MCF 10A (cell line): ENCODE measurements at places on chromosomes 2 and 18.

GRCh38 chr2:64525317-64525613 lies 1.1 kb downstream of the AFTPH start:
- H3K27me3 ChIP-seq = no peaks in the 10 kb centered on the region
- H3K27ac ChIP-seq = peak overlapping the region; percentile 94
- DNase-seq = peak; percentile 25
- peaks cover 6% of the 10 kb centered on the region for H3K36me3 ChIP-seq
- peak overlapping the region; percentile 83 for H3K4me3 ChIP-seq
- peaks cover 11% of the 10 kb centered on the region for H3K4me1 ChIP-seq

- no peaks in the 10 kb centered on the region for H3K36me3 ChIP-seq
- no peak overlapping the region for H3K4me3 ChIP-seq
- H3K4me1 ChIP-seq = peaks cover 17% of the 10 kb centered on the region
- no peak overlapping the region for H3K27ac ChIP-seq
- DNase-seq = no peak
Observed at GRCh38 chr2:9779596-9780264, 63.5 kb upstream of the TAF1B start.

DNA sequence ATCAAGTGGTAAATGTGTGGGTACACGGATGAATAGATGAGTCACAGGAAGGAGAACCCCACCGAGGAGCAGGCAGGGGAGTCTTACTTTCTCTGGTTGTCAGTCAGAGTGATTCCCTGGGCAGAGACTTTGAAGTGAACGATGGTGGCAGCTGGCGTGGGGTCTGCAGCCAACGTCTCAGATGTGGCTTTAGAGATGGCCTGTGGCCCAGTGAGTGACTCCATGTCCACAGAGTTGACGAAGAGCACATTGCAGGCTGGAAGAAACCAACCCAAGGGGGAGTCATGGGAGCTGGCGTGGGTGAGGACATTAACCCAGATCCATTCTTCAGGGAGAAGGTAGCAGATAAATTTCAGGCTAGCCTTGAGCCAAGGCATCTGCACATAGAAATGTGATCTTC lies 193.1 kb downstream of the TNS1 start:
- no peaks in the 10 kb centered on the region for H3K27me3 ChIP-seq
- H3K4me1 ChIP-seq = peaks cover 7% of the 10 kb centered on the region
- no peak overlapping the region for H3K27ac ChIP-seq
- peaks cover 5% of the 10 kb centered on the region for H3K36me3 ChIP-seq
- H3K4me3 ChIP-seq = no peak overlapping the region

- H3K27me3 ChIP-seq = no peaks in the 10 kb centered on the region
- no peak overlapping the region for H3K27ac ChIP-seq
- no peaks in the 10 kb centered on the region for H3K36me3 ChIP-seq
- no peak overlapping the region for H3K4me3 ChIP-seq
- no peak for DNase-seq
Observed at GRCh38 chr18:21289827-21290226, 47.8 kb downstream of the GREB1L start.

DNA sequence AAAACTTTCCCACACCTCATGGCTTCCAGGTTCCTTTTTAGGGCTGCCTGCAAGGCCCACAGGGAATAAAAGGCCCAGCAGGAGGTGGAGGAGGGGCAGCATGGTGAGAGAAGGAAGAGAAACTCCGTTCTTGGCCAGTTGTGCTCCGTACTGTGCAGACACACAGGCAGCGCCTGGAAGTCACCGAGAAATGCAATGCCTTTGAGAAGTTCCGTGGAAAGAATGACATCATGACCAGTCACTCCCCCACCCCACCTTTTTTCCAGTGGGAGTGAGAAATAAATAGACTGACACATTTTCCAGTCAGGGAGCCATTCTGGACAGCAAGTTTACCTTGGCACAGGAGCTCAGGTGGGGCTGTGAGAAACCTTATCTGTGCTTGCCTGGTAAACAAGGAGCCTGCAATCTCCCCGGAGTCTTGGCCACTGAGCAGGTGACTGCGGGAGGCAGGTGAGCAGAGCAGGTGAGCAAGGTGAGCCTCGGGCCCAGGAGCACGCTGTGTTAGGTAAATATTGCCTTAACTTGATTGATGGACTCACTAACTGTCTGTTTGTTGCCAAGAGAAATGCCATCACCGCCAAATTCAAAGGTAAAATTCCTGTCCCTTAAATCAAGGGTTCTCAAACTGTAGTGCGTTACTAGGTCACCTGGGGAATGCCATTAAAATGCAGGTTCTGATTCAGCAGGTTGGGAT lies 13.5 kb upstream of the LBH start:
- H3K27ac ChIP-seq = no peak overlapping the region
- H3K27me3 ChIP-seq = no peaks in the 10 kb centered on the region

DNA sequence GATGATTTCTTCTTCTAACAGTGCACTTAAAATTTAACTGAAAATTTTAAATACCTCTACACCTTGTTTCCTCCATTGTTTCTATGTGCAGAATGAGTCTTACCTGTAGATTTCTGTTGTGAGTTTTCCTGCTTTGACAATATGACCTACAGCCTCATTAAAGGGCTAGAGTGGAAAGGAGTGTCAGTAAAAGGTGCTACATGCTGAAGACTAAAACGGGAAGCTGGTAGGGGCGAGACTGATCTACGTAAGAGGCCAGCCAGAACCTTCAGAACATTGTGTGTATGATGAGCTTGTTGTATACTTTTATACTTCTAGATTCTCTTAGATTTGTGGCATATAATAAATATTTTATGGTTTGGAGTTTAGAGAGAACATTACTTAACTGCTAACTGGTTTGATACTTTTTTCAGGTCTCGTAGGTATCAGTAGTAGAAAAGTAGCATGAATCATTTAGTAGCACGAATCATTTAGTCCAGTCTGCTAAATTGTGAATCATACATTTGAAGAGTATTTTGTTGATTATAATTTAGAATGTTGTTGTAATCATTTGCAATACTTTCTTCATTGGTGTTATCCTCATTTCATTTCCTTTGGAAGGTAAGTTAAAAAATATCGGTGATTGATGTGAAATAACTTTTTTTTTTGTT lies 14.3 kb downstream of the INSIG2 start:
- peak overlapping the region; percentile 61 for H3K27ac ChIP-seq
- H3K4me1 ChIP-seq = peaks cover 27% of the 10 kb centered on the region
- peak overlapping the region; percentile 19 for H3K4me3 ChIP-seq
- peak; percentile 30 for DNase-seq
- H3K36me3 ChIP-seq = peaks cover 33% of the 10 kb centered on the region
- H3K27me3 ChIP-seq = no peaks in the 10 kb centered on the region

GRCh38 chr2:74618410-74619083 lies 29.6 kb downstream of the M1AP start:
- H3K4me3 ChIP-seq = no peak overlapping the region
- peaks cover 54% of the 10 kb centered on the region for H3K27me3 ChIP-seq
- no peaks in the 10 kb centered on the region for H3K4me1 ChIP-seq
- no peaks in the 10 kb centered on the region for H3K36me3 ChIP-seq

- H3K4me3 ChIP-seq = no peak overlapping the region
- no peak overlapping the region for H3K27ac ChIP-seq
- H3K27me3 ChIP-seq = no peaks in the 10 kb centered on the region
- DNase-seq = no peak
- no peaks in the 10 kb centered on the region for H3K36me3 ChIP-seq
Observed at GRCh38 chr2:41137031-41137430, 685.1 kb upstream of the SLC8A1 start.

DNA sequence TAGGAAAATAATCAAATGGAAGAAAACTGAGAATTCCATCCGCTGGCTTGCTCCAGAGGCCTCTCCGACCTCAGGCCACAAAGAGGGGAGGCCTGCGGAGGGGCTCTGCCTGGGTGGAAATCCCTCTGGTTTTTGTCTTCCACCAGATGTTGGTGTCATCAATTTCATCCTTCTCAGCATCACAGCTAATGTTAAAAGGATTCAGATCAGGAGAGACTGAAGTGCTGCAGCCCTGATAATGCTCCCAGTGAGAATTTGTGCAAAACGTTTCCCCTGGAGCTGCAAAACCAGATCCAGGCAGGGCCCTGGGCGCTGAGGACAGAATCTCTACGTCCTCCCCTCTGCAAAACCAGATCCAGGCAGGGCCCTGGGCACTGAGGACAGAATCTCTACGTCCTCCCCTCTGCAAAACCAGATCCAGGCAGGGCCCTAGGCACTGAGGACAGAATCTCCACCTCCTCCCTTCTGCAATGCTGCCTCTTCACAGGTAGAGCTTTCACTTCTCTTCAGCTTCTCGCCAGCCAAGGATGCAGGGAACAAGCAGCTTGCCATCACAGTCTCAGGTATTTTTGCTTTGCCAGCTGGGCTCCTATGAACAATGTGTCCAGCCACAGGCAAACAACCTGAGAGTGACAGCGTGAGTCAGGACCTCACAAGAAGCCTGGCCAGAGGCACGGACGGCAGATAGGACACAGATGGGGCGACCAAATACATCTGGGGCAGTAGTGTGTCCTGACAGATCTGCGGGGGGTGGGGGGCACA lies 81.2 kb downstream of the TMEM18 start:
- peaks cover 8% of the 10 kb centered on the region for H3K36me3 ChIP-seq
- no peaks in the 10 kb centered on the region for H3K27me3 ChIP-seq
- no peaks in the 10 kb centered on the region for H3K4me1 ChIP-seq

- no peaks in the 10 kb centered on the region for H3K4me1 ChIP-seq
- H3K27ac ChIP-seq = no peak overlapping the region
- no peak for DNase-seq
- H3K27me3 ChIP-seq = no peaks in the 10 kb centered on the region
- H3K4me3 ChIP-seq = no peak overlapping the region
- H3K36me3 ChIP-seq = no peaks in the 10 kb centered on the region
Observed at GRCh38 chr2:147760984-147761383, 83.8 kb upstream of the ACVR2A start.

- no peak overlapping the region for H3K27ac ChIP-seq
- peaks cover 18% of the 10 kb centered on the region for H3K4me1 ChIP-seq
- peak; percentile 4 for DNase-seq
- no peak overlapping the region for H3K4me3 ChIP-seq
Observed at GRCh38 chr2:138536302-138536701, 34.7 kb downstream of the SPOPL start.

DNA sequence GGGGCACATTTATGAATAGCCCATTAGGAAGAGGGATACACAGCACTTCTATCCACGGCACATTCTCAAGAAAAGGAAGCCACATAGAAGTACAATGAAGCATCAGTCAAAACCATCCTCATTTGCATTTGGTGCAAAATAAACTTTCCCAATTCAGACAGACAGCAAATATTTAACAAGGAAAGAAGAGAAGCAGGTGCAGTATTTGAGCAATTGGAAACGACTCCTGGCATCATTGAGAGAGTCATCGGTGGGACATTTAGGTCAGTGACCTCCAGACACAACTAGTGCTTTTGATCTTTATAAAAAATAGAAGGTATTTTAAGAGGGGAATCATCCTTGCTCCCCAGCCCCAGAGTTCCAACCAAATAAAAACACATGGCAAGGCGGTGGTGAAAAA lies 118.0 kb downstream of the MREG start:
- peaks cover 19% of the 10 kb centered on the region for H3K4me1 ChIP-seq
- no peaks in the 10 kb centered on the region for H3K36me3 ChIP-seq
- DNase-seq = no peak
- H3K4me3 ChIP-seq = no peak overlapping the region
- no peaks in the 10 kb centered on the region for H3K27me3 ChIP-seq
- H3K27ac ChIP-seq = no peak overlapping the region

- H3K27ac ChIP-seq = no peak overlapping the region
- peak; percentile 54 for DNase-seq
- H3K4me1 ChIP-seq = peaks cover 11% of the 10 kb centered on the region
- no peaks in the 10 kb centered on the region for H3K27me3 ChIP-seq
- H3K36me3 ChIP-seq = no peaks in the 10 kb centered on the region
- H3K4me3 ChIP-seq = no peak overlapping the region
Observed at GRCh38 chr2:86393521-86394491, 47.4 kb upstream of the KDM3A start.

DNA sequence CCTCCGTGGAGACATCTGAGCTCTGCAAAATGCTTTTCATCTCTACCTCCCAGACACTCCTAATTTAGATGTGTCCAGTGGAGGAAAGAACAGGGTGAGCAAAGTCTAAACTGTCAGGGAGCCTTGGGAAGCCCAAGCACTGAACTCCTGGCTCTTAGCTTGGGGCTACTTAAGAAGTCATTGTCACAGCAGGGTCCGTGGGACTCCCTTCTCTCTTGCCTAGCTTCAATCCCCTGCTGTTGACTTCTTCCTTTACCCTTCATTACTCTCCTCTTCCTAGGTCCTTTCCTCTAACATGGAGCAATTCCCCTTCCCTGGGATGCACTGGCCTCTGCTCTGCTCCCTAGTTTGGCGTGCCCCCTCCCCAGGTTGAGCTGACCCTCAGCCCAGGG lies 3.4 kb downstream of the OSR1 start:
- no peak overlapping the region for H3K27ac ChIP-seq
- DNase-seq = no peak
- no peak overlapping the region for H3K4me3 ChIP-seq
- no peaks in the 10 kb centered on the region for H3K27me3 ChIP-seq
- H3K36me3 ChIP-seq = no peaks in the 10 kb centered on the region

- DNase-seq = no peak
- H3K4me1 ChIP-seq = no peaks in the 10 kb centered on the region
- H3K27me3 ChIP-seq = peaks cover 50% of the 10 kb centered on the region
- no peaks in the 10 kb centered on the region for H3K36me3 ChIP-seq
Observed at GRCh38 chr2:30775833-30776232, 31.4 kb downstream of the CAPN13 start.

GRCh38 chr2:71530641-71531332 lies 77.4 kb downstream of the DYSF start:
- peaks cover 28% of the 10 kb centered on the region for H3K27me3 ChIP-seq
- H3K4me1 ChIP-seq = peaks cover 4% of the 10 kb centered on the region

- no peaks in the 10 kb centered on the region for H3K4me1 ChIP-seq
- no peak overlapping the region for H3K4me3 ChIP-seq
- H3K27me3 ChIP-seq = no peaks in the 10 kb centered on the region
- H3K27ac ChIP-seq = no peak overlapping the region
- H3K36me3 ChIP-seq = peaks cover 48% of the 10 kb centered on the region
Observed at GRCh38 chr18:13126966-13127598, 91.5 kb upstream of the LDLRAD4 start.

DNA sequence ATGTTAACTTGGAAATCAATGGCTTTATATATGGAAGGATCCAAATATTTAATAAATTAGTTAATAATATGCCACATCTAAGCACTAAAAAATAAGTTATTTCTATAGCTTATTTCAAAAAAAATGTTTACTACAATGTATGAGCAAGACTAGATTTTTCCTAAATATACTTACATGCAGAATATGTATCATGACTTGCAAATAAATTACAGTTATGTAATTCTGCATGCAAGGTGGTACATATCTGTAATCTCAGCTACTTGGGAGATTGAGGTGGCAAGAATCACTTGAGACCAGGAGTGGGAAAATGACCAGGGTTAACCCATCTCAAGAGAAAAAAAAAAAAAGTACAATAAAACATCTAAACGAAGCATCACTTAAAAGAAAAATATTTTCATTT lies 11.6 kb downstream of the PUM2 start:
- H3K27ac ChIP-seq = no peak overlapping the region
- H3K27me3 ChIP-seq = no peaks in the 10 kb centered on the region
- peaks cover 7% of the 10 kb centered on the region for H3K36me3 ChIP-seq
- peaks cover 22% of the 10 kb centered on the region for H3K4me1 ChIP-seq
- no peak overlapping the region for H3K4me3 ChIP-seq

DNA sequence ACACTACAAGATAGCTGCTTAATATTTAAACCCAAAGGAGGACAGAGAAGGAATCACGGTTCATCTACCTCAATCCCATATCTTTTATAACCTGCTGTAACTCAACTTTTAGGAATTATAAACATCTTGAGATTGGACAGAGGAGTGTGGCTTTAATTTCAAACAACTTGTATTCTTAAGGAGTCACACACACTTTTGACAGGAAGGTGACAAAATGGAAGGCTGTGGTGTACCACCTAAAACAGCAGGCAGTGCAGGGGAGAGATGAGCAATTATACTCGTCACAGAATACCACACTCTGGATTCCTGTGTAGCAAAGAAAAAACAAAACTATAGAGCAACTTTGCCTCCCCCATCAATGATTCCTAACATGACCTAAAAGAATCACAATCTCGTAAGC lies 194.8 kb downstream of the ZEB2 start:
- H3K4me1 ChIP-seq = peaks cover 45% of the 10 kb centered on the region
- no peak overlapping the region for H3K27ac ChIP-seq
- DNase-seq = no peak
- H3K36me3 ChIP-seq = no peaks in the 10 kb centered on the region
- H3K4me3 ChIP-seq = no peak overlapping the region
- no peaks in the 10 kb centered on the region for H3K27me3 ChIP-seq
